Osteocyte (in vitro differentiated cells): ENCODE measurements at places on chromosomes 4 and X. TPM values are rescaled to one million over a fixed set of nuclear protein-coding genes. Genes with fewer than 3 reads are reported as not detected.

PNMA6A gene
- 1.5 and 1.6 TPM in 2 replicates for total RNA-seq

DNA sequence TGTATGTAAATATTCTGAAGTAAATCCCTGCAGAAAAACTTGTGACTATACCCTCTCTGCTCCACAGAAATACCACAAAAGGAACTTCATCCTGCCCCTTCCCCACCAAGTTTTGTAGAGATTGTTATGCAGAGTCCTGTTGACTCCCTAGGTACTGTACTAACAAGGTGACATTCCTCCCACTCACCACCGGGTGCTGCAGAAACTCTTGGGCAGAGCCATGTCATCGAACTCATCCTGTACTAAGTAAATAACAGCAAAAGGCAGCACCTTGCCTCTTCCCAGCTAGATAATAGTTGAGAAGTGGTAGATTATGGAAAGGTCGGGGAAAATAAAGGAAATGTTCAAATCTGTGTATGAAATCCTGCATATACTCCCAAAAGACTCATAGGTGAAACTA is 233.3 kb downstream of the STPG2 start:
- DNase-seq = no peak

GRCh38 chr4:16031546-16032395 is 52.1 kb downstream of the PROM1 start:
- no peak for DNase-seq

DNA sequence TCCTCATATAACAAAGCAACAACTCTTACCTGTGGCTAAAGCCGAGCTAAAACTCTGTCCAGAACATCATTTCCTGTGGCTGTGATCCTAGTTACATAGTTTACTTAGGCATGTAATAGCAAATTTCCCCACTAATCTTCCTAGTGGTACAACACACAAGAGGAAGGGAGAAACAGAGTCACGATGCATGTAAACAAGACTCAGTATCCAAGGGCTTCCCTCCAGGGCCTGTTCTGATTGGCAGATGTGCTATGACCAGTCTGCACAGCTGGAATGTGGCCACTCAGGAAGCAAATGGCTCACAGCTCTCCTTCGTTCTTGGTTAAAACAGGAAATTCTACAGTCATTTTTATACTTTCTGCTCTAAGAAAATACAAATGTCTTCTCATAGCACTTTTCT is 49.2 kb upstream of the PRSS48 start:
- no peak for DNase-seq

- no peak for DNase-seq
Observed at GRCh38 chrX:45011597-45011996, 138.6 kb downstream of the KDM6A start.

FGA gene
- not detected in 2 replicates for total RNA-seq

- DNase-seq = no peak
Observed at GRCh38 chr4:70449220-70449619, 22.8 kb upstream of the MUC7 start.
